Fibroblast of pulmonary artery (primary cell): ENCODE measurements at places on chromosomes 3 and 15.
A peak's percentile ranks its signal among the peaks of the same experiment; 100 is the strongest.

DNA sequence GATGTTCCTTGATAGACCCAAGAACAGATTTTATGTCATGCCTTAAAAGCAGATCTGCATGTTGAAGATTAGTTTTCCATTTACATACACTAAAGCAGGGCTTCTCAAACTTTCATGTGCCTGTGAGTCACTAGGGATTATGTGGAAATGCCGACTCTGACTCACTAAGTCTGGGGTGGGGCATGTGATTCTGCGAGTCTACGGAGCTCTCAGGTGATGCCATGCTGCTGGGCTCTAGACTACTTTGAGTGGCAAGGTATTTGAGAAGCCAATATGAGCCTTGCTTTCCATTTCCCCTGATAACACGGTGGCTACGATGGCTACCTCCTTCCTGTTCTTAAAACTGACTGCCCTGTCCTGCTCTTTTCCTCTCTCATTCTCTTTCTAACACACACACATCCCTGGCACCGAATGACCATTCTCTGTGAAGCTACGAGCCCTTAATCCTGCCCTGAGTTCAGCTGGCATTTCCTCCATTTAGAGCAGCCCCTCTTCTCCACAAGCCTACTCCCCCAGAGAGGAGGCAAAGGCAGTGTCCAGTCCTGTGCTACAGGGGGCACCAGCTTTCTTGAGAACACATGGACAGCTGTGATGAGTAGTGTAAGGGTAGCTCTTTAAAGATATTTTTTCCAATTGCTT, 39.7 kb upstream of the PYGO1 start:
- DNase-seq = peak; percentile 90

DNA sequence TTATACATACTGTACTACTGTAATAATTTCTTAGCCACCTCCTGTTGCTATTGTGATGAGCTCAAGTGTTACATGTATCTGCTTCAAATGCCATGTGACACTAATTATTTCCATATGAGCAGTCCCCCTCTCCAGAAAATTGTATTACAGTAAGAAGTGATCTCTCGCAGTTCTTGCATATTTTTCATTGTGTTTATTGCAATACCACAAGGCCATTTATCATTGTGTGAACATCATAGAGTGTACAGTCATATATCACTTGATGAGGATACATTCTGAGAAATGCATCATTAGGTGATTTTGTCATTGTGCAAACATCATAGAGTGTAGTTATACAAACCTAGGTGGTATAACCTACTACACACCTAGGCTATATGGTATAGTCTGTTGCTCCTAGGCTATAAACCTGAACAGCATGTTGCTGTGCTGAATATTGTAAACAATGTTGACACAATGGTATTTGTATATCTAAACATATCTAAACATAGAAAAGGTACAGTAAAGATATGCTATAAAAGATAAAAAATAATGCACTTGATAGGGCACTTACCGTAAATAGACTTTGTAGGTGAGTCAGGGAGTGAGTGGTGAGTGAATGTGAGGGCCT, 189.6 kb upstream of the MLF1 start:
- DNase-seq = no peak

DNA sequence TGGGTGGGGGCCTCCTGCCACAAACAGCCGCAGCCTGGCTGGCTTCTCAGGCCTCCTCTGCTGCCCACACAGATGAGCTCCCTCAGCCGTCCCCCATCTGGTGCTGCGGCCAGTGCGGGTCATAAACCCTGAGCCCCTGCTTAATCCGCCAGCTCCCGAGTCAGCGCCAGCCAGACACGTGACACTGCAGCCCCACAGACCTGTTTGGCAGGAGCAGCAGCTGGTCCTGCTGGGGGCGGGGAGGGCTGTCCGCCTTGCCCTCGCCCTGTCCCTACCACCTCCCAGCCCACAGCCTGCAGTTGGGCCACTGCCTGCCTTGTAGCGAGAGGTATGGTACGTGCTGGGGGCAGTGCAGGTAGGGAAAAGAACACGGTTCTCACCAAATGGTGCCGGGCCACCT, 86.2 kb downstream of the IQSEC1 start:
- DNase-seq = no peak

DNA sequence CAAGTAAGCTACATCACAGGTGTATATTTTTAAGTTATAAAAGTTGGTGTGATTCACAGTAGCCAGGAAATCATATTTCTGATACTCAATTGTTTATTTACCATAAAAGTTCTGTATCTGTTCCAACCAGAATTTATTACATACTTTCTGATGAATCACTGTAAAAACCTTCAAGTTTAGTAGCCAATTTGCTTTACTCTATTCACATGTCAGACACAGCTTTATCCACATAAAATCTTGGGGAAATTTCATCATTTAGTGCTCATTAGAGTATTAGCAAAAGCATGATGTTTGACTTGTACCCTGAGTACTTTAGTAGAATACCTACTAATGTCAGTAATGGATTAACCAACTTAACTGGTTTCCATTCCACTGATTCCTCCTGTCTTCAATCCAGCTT, 249.8 kb downstream of the POLQ start:
- peak; percentile 24 for DNase-seq

DNA sequence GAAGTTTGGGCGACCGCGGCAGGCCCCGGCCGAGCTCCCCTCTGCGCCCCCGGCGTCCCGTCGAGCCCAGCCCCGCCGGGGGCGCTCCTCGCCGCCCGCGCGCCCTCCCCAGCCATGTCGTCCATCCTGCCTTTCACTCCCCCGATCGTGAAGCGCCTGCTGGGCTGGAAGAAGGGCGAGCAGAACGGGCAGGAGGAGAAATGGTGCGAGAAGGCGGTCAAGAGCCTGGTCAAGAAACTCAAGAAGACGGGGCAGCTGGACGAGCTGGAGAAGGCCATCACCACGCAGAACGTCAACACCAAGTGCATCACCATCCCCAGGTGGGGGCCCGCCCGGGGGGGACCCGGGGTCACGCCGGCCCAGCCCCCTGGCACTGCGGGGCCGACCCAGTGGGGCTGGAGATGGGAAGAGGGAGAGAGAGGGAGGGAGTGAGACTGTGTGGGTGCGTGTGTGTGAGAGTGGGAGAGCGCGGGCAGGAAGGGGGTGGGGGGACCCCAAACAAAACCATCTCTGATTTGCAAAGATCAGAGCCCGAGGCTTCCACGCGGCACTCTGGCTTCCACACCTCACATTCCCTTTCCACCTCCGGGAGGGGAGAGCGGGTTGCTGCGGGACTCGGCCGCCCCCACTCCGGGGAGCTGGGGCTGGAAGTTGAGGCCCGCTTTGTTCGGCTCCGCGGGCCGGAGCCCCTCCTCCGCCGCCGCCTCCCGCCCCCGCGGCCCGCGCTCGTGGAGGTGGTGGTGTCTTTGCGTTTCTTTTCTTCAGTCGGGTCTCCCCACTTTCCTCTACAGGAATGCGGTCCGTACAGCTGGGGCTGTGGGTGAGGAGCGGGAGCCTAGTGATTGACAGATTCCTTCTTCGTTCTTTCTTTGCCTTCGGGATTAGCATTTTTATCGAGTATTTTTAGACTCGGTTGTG, 898 bp downstream of the SMAD3 start:
- DNase-seq = no peak

DNA sequence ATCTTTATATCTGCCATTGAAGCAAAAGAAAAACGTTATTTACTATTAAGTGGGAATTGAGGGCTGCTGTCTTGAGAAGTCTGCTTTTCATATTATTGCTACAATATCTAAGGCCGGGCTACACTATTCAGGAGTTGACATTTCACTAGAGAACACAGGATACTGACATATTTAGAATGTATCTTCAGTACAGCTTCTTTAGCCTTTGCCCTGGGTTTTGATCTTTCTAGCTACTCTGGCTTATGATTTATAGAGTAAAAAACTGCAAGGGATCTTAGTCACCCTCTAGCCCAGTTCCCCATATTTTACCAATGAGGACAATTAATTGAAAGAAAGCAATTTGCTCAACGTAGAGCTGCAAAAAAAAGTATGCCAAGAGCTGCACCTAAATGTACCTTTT, 307.4 kb upstream of the DPPA4 start:
- DNase-seq = no peak

DNA sequence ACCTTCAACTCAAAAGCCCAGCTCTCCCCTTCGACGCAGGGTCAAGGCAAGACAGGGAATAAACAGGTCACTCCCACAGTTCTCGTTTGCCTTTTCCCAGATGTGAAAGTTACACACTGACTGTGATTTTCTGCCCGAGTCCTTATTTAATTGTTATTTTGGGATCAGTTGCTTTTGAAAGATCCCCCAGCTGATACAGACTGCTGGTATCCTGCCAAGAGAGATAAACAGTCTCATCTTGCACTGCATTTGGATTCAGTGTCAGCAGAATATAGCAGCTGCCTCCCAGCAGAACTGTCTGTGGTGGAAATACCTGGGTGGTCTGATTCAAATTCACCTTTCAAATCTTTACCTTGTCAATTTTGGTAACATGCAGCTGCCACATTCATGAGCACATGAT, 56.0 kb upstream of the FAM3D start:
- no peak for DNase-seq

GRCh38 chr3:184129012-184129411, 6.1 kb upstream of the EIF2B5 start:
- peak; percentile 59 for DNase-seq

DNA sequence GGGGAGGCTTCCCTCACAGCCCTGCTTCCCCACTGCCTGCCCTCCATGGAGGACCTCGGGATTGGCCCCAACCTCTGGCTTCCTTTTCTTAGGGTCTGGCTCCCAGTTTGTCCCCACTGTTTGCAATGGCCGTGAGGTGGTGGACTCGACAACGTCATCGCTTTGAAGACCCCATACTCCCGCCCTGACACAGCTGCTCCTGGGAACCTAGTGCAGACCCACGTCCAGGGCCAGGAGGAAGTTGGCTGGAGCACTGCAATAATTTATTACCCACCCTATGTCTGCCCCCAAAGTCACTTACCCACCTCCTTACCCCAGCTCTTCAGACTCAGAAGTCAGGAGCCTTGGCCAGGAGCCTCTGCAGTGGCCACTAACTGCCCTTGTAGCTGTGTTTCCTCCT, 11.1 kb downstream of the GRM2 start:
- no peak for DNase-seq

GRCh38 chr3:75768303-75769017, 16.9 kb downstream of the ZNF717 start:
- DNase-seq = no peak

DNA sequence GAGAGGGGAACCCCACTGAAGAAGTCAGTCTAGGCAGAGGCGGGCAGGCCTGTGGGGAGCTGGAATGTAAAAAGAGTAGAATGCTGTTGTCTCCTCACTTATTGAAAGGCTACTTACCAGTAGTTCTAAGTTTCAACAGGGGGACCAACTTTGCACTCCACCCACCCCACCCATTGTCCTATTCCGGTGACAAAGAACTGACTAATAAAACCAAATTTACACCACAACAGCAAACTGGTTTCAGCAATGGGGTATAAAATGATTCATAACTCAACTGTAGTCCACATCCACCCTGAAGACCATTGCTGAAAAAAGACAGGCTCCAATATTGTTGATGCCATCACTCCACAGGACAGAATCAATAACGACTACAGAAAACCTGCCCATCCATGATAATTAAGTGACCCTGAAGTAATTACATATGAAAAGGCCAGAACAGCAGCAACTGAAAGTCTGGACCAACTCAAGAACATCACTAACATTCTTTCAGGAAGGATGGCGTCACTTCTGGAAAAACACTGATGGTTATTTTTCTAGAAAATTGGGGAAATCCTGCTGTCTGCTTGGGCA, 80.2 kb downstream of the ABI3BP start:
- no peak for DNase-seq
